Naive B cell (primary cell): ENCODE measurements at places on chromosomes 2 and 18. TPM values are rescaled to one million over a fixed set of nuclear protein-coding genes. Genes with fewer than 3 reads are reported as not detected.

- H3K27ac ChIP-seq = no peak overlapping the region
- no peak for DNase-seq
- H3K27me3 ChIP-seq = peaks cover 39% of the 10 kb centered on the region
- no peak overlapping the region for H3K4me3 ChIP-seq
- H3K36me3 ChIP-seq = no peaks in the 10 kb centered on the region
- no peaks in the 10 kb centered on the region for H3K4me1 ChIP-seq
Measured at GRCh38 chr2:170744248-170745002, 25.8 kb upstream of the ERICH2 start.

- DNase-seq = no peak
- no peaks in the 10 kb centered on the region for H3K4me1 ChIP-seq
- H3K27ac ChIP-seq = no peak overlapping the region
- H3K36me3 ChIP-seq = no peaks in the 10 kb centered on the region
Measured at GRCh38 chr18:27808683-27809082, 368.2 kb downstream of the CDH2 start.

The TMEM198 gene
- polyA plus RNA-seq = not detected

- no peak overlapping the region for H3K27ac ChIP-seq
- no peak overlapping the region for H3K4me3 ChIP-seq
- no peaks in the 10 kb centered on the region for H3K4me1 ChIP-seq
- peaks cover 10% of the 10 kb centered on the region for H3K27me3 ChIP-seq
Measured at GRCh38 chr2:162007447-162008040, 66.5 kb downstream of the DPP4 start.

GRCh38 chr18:3148930-3149535, 70.7 kb downstream of the MYOM1 start:
- H3K4me1 ChIP-seq = no peaks in the 10 kb centered on the region
- H3K4me3 ChIP-seq = no peak overlapping the region
- DNase-seq = no peak
- no peak overlapping the region for H3K27ac ChIP-seq

The USP37 gene
- polyA plus RNA-seq = 11.5 TPM

The VWA3B gene
- polyA plus RNA-seq = not detected

The ANKRD62 gene
- polyA plus RNA-seq = not detected

The ANKRD30BL gene
- not detected for polyA plus RNA-seq

GRCh38 chr2:11659851-11660250, 10.1 kb downstream of the NTSR2 start:
- H3K27ac ChIP-seq = no peak overlapping the region
- DNase-seq = no peak
- no peak overlapping the region for H3K4me3 ChIP-seq
- no peaks in the 10 kb centered on the region for H3K4me1 ChIP-seq
- H3K27me3 ChIP-seq = peaks cover 37% of the 10 kb centered on the region

DNA sequence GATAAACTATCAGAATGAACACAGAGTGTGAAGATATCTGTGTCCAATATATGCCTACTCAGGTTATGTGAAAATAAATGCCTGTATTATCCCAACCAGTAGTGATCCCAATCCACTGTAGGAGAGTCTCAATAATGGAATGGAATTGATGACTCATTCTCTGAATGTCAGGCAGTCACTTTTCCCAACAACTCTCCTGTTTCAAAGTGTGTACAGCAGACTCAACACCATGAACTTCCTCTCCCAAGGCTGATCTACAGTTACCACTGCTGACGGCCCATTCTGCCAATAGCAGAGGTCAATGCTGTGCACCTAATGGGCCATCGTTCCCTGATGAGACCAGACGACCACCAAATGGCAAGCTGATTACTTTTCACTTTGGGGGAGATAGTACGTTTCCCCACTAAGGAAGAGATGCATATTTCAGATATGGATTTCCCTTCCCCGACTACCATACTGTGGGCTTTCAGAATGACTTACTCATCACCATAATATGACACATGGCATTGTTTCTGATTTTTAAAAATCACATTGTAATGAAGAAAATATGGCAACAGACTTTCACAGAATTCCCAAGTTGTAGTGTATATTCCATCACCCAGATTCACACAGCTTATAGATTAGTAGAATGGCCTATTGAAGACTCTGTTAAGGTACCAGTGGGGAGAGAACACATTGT, 601.7 kb upstream of the VRK2 start:
- H3K4me3 ChIP-seq = no peak overlapping the region
- no peak for DNase-seq
- H3K27ac ChIP-seq = no peak overlapping the region
- H3K27me3 ChIP-seq = no peaks in the 10 kb centered on the region

The HOXD4 gene
- not detected for polyA plus RNA-seq

The TTC21B gene
- 10.6 TPM for polyA plus RNA-seq

DNA sequence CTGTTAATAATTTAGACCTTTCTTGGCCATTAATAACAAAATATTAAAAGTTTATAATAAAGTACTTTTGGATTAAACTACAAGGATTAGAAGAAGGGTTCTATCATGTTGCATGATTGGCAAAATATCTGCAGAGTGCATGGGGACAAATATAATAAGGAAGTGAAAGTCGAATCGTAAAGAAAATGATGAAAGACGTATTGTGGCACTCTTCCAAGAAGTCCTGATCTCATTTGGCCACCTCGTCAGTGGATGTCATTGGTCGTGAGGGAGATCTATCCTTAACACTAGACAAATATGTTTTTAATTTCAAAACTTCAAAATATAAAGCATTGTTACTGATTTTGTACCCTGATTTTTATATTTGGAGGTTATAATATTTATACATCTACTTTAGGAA, 197.7 kb upstream of the STON1 start:
- no peaks in the 10 kb centered on the region for H3K36me3 ChIP-seq
- no peak overlapping the region for H3K4me3 ChIP-seq
- H3K27ac ChIP-seq = peak overlapping the region; percentile 81

- H3K4me3 ChIP-seq = no peak overlapping the region
- H3K27ac ChIP-seq = no peak overlapping the region
- DNase-seq = peak; percentile 19
- H3K4me1 ChIP-seq = no peaks in the 10 kb centered on the region
- H3K27me3 ChIP-seq = no peaks in the 10 kb centered on the region
Measured at GRCh38 chr2:17719562-17720371, 33.8 kb downstream of the SMC6 start.

The ATP6V1B1 gene
- polyA plus RNA-seq = not detected
